ENCODE measurements at places on chromosomes 3 and 15.

GRCh38 chr15:34147371-34148140 is 45.7 kb downstream of the PGBD4 start:
- DNase-seq = no peak

- DNase-seq = no peak
Observed at GRCh38 chr15:37638116-37638515, 296.3 kb upstream of the TMCO5A start.

DNA sequence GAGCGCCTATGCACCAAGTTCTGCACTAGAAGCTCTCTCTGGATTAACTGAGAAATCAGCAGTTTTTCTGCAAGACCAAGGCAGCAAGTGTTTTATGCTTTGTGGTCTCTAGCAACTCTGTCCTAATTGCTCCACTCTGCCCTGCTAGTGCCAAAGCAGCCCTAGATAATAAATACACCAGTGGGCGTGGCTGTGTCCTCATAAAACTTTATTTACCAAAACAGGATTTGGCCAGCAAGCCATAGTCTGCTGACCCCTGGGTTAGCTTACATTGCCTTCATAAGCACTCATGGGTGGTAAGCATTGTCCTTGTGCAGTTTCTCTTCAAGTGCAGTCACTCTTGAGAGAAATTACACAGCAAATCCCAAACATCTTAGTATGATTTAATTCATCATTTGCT is 30.7 kb upstream of the SLC24A5 start:
- DNase-seq = no peak

- no peak for DNase-seq
Observed at GRCh38 chr3:9067352-9067975, 104.2 kb upstream of the RAD18 start.

DNA sequence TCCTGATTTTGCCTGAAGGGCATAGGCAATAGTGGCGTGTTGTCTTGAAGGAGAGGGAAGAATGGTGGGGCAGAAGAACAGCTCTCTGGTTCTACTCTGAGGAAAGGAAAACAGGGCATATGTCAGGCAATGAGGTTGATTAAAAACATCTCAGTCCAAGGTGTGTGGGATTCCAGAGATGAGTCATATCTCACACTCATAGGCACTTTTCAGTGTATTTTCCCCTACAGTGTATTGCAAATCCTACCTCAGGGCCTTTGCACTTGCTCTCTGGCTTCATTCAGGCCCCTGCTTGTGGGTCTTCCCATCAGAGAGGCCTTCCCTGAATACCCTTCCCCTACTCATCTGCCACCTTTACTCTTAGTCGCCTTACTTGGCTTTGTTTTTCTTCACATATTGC is 107.8 kb downstream of the SLCO3A1 start:
- DNase-seq = no peak

GRCh38 chr3:492586-493316 is 296.2 kb downstream of the CHL1 start:
- DNase-seq = no peak

DNA sequence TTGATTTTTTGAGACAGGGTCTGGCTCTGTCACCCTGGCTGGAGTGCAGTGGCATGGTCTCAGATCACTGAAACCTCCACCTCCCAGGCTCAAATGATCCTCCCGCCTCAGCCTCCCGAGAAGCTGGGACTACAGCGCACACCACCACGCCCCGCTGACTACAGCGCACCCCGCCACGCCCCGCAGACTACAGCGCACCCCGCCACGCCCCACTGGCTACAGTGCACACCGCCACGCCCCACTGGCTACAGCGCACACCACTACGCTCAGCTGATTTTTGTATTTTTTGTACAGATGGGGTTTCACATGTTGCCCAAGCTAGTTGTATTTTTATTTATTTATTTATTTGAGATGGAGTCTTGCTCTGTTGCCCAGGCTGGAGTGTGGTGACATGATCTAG is 35.6 kb downstream of the SLC51A start:
- DNase-seq = no peak

All from activated CD8-positive, alpha-beta memory T cell treated with anti-CD3 and anti-CD28 coated beads for 1 hour (primary cell).